ENCODE measurements at places on chromosomes 7 and 10.

- no peak for DNase-seq
These were observed 545 bp upstream of the MTPN start for GRCh38 chr7:135977742-135978066.

DNA sequence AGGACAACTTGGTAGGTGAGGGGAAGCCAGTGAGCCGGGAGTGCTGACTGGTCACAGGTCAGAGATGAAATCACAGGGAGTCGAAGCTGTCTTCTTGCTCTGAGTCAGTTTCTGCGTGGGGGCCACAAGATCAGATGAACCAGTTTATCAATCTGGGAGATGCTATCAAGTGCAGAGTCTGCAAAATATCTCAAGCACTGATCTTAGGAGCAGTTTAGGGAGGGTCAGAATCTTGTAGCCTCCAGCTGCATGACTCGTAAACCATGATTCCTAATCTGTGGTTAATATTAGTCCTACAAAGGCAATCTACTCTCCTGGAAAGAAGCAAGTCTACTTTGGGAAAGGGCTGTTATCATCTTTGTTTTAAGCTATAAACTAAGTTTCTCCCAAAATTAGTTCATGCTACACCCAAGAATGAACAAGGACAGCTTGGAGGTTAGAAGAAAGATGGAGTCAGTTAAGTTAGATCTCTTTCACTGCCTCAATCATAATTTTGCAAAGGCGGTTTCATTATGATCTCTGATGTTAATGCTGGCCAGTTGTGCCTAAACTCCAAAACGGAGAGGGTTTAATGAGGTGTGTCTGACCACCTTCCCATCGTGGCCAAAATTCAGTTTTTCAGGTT lies 8.4 kb upstream of the LMOD2 start:
- no peak for DNase-seq

DNA sequence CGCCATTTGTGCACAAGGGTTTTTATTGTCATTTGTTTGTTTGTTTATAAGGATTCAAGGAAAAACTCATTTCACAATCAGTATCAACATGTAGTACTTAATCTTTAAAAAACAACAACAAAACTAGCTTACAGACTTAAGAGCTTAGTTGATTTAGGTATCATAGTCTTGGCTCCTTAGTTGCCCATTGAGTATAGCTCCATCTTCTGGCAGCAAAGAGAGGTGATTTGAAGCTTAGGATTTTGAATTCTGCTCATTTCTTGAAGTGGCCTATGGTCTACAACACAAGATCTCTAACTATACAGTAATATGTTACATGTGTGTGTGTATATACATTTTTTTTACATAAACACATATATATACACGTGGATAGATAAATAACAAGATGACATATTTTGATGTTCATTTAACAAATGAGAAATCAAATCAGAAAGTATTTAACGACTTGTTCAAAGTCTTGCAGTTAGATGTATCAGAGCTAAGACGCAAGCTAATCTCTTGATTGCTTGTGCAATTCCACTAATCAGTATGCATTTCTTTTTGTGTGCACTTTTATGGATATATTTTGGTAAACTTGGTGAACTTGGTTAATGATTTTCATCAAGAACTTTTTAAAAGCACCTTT lies 307.3 kb downstream of the CAMK1D start:
- DNase-seq: peak; percentile 30

DNA sequence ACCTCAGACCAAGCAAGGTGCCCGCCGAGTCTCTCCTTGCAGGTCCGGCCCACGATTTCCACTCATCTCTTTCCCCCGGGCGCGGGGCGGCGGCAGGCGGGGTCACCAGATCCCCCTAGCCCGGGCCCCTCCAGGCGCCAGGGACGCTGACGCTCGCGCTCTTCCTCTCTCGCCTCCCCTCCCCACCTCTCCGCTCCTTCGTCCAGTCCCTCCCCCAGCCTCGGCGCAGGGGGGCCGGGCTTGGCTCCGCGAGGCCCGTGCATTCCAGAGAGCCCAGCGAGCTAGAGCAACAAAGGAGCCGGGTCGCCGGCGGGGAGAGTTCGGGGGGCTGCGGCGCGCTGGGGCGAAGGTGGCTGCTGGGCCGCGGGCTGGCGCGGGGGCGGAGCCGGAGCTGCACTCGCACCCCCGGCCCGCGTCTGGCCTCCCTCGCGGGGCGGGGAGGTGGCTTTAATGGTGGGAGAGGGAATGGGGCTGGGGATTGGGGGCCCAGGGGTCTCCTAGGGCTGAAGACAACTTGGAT lies at the start of gene SMO:
TSS of gene SMO (plus strand) at position 262 of the 520 bp plus-strand sequence. CDS start 519 bp downstream, outside the sequence.
- DNase-seq: no peak

GRCh38 chr7:106952658-106953231 lies 87.7 kb downstream of the PIK3CG start:
- no peak for DNase-seq

DNA sequence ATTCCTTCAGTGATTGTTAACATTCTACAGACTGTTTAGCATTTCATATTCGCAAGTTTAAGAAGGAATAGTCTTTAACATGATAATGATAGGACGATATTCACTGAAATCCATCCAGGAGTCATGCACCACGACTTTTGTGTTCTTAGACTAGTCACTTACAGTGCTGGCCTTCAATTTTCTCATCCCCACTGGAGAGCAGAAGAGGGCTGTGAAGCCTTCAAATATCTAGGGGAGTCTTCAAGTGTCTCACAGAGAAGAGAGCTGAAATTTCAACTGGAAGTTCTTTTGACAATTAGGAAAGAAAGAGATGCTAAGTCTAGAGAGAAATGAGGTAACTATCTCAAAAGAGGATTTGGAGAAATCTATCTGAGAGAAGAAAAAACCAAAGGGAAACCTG lies 43.8 kb upstream of the TAS2R16 start:
- no peak for DNase-seq

DNA sequence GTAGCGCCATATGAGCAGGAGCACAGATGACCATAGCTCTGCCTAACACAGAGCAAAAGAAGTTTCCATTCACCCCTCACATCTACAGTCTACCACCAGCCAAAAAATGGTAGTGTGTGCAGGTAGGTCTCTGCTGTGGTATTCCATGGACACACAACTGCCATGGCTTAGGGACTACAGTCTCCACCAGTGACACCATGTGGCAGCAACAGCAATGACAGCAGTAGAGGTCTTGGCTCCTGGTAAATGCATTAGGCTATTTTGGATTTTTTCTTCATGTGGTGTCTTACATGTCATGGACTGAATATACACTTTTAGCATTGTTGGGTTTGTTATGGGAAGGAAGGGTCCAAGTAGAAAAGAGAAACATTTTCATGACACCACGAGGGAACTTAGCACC lies 70.1 kb upstream of the CABCOCO1 start:
- no peak for DNase-seq

- no peak for DNase-seq
These were observed 6.4 kb upstream of the IGFBP1 start for GRCh38 chr7:45881759-45882464.

GRCh38 chr10:96053985-96054384 lies 10.6 kb downstream of the CCNJ start:
- DNase-seq: peak; percentile 74

- no peak for DNase-seq
These were observed 40.9 kb upstream of the FRMD4A start for GRCh38 chr10:14371581-14371980.

DNA sequence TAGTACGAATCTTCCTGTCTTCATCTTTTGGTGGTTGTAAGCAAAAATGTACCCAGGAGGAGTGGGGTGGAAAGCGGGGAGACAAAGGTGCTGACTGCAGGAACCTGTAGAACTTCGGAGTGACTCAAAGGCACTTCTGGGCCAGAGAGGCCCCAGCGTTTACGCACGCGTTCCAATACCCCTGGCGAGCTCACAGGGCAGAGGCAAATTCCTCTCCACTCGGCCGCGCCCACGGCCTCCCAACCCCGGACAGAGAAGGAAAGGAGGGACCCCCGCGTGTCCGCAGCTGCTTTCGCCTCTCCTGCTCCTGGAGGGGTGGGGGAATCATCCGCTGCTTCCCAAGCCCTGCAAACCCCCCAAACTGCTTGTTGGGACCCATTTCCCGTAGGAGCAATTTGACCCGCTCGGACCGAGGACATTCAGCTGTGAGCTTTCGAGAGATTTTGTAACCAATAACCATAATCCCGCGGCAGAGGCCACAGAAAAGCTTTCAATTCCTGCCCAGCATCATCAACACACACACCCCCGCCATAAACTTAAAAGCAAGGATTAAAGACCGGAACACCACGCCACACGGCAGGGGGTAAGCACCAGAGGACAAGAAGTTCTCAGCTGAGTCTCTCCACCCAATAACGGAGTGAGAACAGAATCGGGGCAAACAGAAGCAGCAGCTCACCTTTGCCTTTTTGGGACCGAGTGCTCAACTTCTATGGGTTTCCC lies 2.3 kb downstream of the IGF2BP3 start:
- DNase-seq: no peak

GRCh38 chr10:120477743-120478141 lies 20.7 kb downstream of the PLPP4 start:
- no peak for DNase-seq

GRCh38 chr10:8044908-8045725 lies 9.4 kb upstream of the GATA3 start:
- no peak for DNase-seq

GRCh38 chr7:21763818-21764217 lies 181.9 kb downstream of the CDCA7L start:
- DNase-seq: no peak

DNA sequence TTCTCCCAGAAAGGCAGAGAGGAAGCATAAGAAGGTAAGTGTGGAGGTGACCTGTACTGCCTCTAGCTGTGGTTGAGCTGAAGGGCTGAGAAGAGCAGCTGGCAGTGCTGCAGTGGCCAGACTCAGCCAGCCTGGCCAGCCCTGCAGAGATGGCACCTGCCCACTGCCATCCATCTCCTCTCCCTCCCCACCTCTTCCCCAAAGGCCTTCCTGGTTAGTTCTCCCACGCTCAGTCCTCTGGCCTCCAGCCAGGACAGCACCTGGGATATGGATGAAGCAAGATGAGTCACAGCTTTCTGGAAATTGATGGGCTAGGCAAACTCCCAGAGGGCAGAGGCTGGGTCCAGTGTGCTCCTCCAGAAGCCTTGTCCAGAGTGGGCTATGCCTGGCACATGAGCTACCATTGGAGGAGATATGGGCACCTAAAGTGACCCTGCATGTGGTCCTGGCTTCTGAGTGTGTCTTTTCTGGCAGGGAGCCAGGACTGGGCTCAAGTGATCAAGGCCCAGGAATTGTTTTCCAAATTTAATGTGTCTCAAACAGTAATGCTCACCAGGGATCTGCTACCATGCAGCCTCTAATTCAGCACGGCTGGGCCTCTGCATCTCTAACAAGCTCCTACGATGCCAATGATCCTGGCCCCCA lies 81.0 kb upstream of the CACUL1 start:
- no peak for DNase-seq

GRCh38 chr7:26860361-26860760 lies 4.0 kb downstream of the SKAP2 start:
- DNase-seq: no peak

Measured in pulmonary artery endothelial cell (primary cell).